Nephron progenitor cell (in vitro differentiated cells): ENCODE measurements at places on chromosomes 11 and 22.

- peaks cover 3% of the 10 kb centered on the region for H3K27me3 ChIP-seq
- DNase-seq: no peak
- no peaks in the 10 kb centered on the region for H3K36me3 ChIP-seq
- peaks cover 55% of the 10 kb centered on the region for H3K4me1 ChIP-seq
- no peak overlapping the region for H3K4me3 ChIP-seq
- peak overlapping the region; percentile 96 for H3K27ac ChIP-seq
These were observed 123.9 kb upstream of the NCAM1 start for GRCh38 chr11:112837162-112837826.

GRCh38 chr11:67662835-67663531 is 11.4 kb downstream of the ALDH3B2 start:
- H3K4me3 ChIP-seq: no peak overlapping the region
- no peak for DNase-seq
- H3K27ac ChIP-seq: no peak overlapping the region

GRCh38 chr11:82653752-82654151 is 79.9 kb downstream of the FAM181B start:
- no peak overlapping the region for H3K27ac ChIP-seq
- no peaks in the 10 kb centered on the region for H3K36me3 ChIP-seq
- peaks cover 3% of the 10 kb centered on the region for H3K27me3 ChIP-seq
- no peak for DNase-seq
- no peak overlapping the region for H3K4me3 ChIP-seq

- H3K36me3 ChIP-seq: peaks cover 17% of the 10 kb centered on the region
- peaks cover 17% of the 10 kb centered on the region for H3K4me1 ChIP-seq
- no peak overlapping the region for H3K27ac ChIP-seq
- DNase-seq: no peak
- peak overlapping the region; percentile 68 for H3K4me3 ChIP-seq
- H3K27me3 ChIP-seq: peaks cover 20% of the 10 kb centered on the region
These were observed 7.6 kb upstream of the CHKA start for GRCh38 chr11:68128682-68129327.

DNA sequence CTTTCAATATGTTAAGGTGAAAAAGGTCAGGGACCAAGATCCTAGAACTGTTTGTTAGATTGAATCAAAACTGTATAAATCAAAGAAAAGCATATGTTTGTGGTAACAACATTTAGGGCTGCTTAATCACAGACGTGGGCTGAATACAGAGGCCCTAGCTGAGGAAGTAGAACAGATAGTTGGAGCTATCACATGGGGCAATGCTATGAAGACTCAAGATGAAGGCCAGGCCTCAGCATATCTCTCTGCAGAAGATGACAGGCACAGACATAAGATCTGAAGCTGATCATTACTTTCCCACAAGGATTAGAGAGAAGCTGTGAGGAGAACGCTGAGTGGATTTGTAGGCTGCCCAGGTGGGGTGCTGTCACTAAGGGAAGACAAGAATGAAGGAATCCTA is 158.6 kb upstream of the CARD18 start:
- H3K4me3 ChIP-seq: no peak overlapping the region
- no peak overlapping the region for H3K27ac ChIP-seq
- no peaks in the 10 kb centered on the region for H3K36me3 ChIP-seq
- peaks cover 6% of the 10 kb centered on the region for H3K27me3 ChIP-seq

DNA sequence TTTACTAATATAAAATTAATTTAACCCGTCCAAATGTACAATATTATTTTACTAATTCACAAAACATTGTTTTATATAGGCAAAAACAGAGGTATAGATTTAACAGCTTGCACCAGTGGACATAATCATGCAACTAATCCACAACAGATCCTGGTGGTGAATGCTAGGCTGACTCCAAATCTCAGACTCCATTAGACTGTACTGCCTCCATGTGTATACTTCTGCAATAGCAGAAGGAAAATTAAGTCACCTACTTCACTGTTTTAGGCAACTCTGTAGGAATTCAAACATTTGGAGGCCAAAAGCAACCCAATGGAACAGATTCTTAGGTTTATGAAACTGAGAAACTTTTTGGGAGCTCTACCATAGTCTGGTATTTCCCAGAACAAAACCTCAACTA is 30.0 kb upstream of the RAB39A start:
- no peaks in the 10 kb centered on the region for H3K27me3 ChIP-seq
- no peak for DNase-seq
- no peak overlapping the region for H3K4me3 ChIP-seq
- H3K36me3 ChIP-seq: no peaks in the 10 kb centered on the region
- no peak overlapping the region for H3K27ac ChIP-seq

DNA sequence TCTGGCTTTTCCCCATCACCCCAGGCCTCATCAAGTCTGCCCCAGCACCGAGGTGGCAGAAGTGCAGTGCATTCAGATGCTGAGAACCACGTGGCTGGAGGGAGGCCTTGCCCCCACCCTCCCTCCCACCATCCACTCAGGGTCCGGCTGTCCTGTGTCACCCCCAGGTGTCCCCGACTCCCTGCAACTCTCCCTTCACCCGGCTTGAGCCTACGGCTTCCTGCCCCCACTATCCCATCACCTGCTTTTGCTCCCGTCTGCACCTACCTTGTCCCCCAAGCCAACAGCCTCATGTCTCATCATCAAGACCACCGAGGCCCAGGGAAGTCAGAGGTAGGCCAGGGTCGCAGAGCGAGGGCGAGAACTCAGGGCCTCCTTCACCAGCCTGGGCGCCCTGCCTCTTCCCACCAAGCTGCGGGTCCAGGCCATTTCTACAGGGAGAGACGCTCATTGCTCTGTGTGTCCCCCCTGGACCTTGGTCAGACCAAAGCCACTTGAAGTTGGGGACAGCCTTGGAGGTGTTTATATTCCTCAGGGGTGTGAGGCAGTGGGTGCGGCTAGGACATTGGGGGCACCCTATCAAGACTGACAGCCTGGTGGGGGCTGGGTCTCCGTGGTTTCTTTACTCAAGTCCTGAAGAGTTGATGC is 66.2 kb upstream of the CCND1 start:
- no peak overlapping the region for H3K27ac ChIP-seq
- H3K4me1 ChIP-seq: peaks cover 5% of the 10 kb centered on the region
- peaks cover 25% of the 10 kb centered on the region for H3K27me3 ChIP-seq
- no peak for DNase-seq
- H3K4me3 ChIP-seq: no peak overlapping the region

GRCh38 chr11:82988936-82989627 is 82.6 kb downstream of the RAB30 start:
- DNase-seq: peak; percentile 10
- H3K4me1 ChIP-seq: peaks cover 19% of the 10 kb centered on the region
- peaks cover 7% of the 10 kb centered on the region for H3K36me3 ChIP-seq
- no peaks in the 10 kb centered on the region for H3K27me3 ChIP-seq
- H3K27ac ChIP-seq: no peak overlapping the region

DNA sequence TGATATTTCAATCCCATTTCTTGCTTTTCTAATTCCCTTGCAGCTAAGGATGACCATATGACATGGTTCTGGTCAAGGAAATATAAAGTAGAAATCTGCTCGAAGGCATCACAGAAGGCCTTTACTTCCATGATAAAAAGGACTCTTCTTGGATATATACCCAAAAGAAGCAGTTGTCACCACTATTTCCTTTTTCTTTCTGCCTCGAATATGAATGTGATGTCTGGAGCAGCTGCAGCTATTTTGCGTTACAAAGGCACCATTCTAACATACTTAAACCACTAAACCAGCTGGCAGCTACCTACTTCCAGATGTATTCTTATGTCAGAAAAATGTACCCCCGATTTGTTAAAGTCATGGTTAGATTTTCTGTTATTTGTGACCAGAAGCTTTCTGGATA is 18.9 kb downstream of the EXPH5 start:
- H3K27me3 ChIP-seq: peaks cover 5% of the 10 kb centered on the region
- peaks cover 16% of the 10 kb centered on the region for H3K4me1 ChIP-seq
- H3K4me3 ChIP-seq: no peak overlapping the region
- no peak for DNase-seq

DNA sequence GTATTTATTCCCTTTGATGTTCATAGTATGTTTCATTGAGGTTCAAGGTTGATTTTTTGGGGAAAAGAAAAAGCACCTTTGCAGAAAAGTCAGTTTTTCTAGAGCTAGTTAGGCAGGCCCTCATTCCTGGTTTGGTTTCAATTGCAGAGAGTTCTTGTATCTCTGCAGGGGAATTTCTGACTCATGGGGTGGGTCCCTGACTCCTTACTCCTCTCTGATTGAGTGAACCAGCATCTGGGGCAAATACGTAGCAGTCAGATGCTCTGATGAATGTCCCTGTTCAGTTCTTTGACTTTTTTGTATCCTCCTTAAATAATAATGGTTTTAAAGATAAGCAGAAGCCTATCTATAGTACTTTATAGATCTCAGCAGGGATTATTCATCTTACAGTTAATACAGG is 7.7 kb upstream of the NCR3LG1 start:
- no peaks in the 10 kb centered on the region for H3K4me1 ChIP-seq
- no peak for DNase-seq
- H3K27me3 ChIP-seq: peaks cover 15% of the 10 kb centered on the region
- H3K4me3 ChIP-seq: no peak overlapping the region
- no peaks in the 10 kb centered on the region for H3K36me3 ChIP-seq
- H3K27ac ChIP-seq: no peak overlapping the region

GRCh38 chr22:49239264-49240015 is 588.2 kb downstream of the BRD1 start:
- H3K4me1 ChIP-seq: no peaks in the 10 kb centered on the region
- no peak for DNase-seq
- no peak overlapping the region for H3K4me3 ChIP-seq
- H3K36me3 ChIP-seq: no peaks in the 10 kb centered on the region
- peaks cover 17% of the 10 kb centered on the region for H3K27me3 ChIP-seq

DNA sequence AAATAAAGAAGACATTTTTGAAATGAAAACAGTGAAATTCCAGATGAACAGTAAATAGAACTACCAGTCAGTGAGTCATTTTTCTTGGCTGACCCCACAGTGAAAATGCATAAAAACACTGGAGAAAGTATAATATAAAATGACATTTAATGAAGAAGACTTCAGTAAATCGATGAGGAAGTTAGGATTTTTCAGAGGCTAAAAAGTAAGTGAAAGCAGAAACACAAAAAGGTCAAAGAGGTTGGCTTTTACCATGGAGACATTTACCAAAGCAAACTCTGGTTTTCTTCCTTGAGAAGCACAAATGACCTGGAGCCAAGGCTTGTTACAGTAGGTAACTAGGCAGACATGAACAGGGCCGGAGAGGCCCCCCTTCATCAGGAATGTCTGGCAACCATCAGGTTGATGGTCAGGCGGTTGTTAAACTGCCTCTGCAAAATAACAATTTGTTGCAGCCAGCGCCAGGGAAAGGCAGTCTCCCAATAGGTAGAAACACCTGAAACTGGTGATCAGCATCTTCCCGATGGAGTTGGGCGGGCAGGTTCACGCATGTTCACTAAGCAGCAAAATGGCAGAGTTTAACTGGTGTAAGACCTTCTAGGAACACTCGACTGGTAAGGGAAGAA is 16.7 kb upstream of the TMEM123 start:
- H3K4me3 ChIP-seq: no peak overlapping the region
- H3K36me3 ChIP-seq: no peaks in the 10 kb centered on the region
- no peaks in the 10 kb centered on the region for H3K27me3 ChIP-seq

DNA sequence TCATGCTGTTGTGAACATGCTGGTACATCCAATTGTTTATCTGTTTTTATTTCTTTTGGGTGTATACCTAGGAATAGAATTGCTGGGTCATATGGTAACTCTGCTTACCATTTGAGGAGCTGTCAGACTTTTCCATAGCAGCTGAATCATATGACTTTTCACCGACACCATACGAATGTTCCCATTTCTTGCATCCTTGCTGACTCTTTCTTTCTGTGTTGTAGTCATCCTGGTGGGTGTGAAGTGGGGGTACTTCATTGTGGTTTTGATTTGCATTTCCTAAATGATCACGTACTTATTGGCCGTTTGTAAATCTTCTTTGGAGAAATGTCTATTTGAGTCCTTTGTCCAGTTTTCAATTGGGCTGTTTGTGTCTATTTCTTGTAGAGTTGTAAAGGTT is 26.5 kb downstream of the ATXN10 start:
- H3K36me3 ChIP-seq: peaks cover 81% of the 10 kb centered on the region
- no peak overlapping the region for H3K4me3 ChIP-seq
- H3K27me3 ChIP-seq: peaks cover 6% of the 10 kb centered on the region
- no peaks in the 10 kb centered on the region for H3K4me1 ChIP-seq

DNA sequence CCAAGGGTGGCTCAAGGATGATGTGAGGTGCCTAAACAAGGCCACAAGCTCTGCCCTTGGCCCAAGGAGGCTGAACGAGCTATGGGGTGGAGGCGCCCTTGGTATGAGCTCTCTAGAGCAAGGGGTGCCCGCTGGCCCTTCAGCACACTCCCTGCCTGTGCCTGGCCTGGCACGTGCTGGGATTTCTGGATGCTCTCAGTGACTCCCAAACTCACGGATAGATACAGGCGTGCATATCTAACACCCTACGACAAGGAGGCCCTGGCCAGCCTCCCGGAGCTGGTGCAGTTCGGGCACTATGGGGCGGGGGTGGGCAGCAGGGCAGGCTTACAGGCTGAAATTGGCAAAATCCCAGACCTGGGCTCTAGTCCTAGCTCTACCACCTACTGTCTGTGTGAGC is 30.6 kb downstream of the SCUBE1 start:
- peaks cover 19% of the 10 kb centered on the region for H3K27me3 ChIP-seq
- no peak for DNase-seq
- H3K4me1 ChIP-seq: peaks cover 80% of the 10 kb centered on the region
- no peak overlapping the region for H3K4me3 ChIP-seq

- DNase-seq: no peak
- H3K27ac ChIP-seq: no peak overlapping the region
- H3K27me3 ChIP-seq: peaks cover 1% of the 10 kb centered on the region
- H3K4me3 ChIP-seq: no peak overlapping the region
These were observed 1260.9 kb downstream of the BRD1 start for GRCh38 chr22:48566741-48567140.

DNA sequence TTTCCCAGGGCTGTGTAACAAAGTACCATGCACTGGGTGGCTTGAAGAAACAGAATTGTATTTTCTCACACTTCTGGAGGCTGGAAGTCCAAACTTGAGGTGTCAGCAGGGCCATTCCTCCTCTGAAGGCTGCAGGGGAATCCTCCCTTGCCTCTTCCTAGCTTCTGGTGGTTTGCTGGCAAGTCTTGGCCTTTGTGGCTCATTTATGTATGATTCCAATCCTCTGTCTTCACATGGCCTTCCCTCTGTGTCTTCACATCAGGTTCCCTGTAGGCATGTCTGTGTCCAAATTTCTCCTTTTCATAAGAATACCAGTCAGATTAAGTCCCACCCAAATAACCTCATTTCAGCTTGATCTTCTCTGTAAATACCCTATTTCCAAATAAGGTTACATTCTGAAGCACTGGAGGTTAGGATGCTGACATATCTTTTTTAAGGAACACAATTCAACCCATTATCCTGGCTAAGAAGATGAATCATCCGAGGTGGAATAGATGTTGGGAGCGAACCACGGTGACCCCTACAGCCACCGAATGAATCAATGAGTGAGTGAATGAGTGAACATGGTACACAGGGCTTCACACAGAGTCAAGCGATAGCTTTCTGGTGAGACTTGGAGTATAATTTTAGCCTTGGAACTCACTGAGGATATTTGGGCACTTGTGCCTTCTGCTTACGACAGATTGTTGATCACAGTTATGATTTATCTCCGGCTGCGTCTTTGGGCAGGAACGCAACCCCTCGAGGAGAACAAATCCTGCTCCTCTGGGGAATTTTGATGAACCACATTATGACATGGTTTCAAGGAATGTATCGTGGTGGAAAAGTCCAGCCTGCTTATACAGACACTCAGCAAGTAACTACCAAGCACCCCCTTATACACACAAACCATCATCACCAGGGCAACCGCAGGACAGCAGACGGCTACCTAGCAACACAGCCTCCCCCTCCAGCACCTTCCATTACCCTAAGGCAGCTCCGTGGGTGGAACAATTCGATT is 34.3 kb upstream of the MICAL2 start:
- H3K27me3 ChIP-seq: peaks cover 17% of the 10 kb centered on the region
- DNase-seq: no peak
- H3K27ac ChIP-seq: no peak overlapping the region
- no peaks in the 10 kb centered on the region for H3K36me3 ChIP-seq
